ENCODE measurements at places on chromosomes 16 and 17.

GRCh38 chr16:55817236-55817912, 15.5 kb downstream of the CES1 start:
- DNase-seq: no peak

DNA sequence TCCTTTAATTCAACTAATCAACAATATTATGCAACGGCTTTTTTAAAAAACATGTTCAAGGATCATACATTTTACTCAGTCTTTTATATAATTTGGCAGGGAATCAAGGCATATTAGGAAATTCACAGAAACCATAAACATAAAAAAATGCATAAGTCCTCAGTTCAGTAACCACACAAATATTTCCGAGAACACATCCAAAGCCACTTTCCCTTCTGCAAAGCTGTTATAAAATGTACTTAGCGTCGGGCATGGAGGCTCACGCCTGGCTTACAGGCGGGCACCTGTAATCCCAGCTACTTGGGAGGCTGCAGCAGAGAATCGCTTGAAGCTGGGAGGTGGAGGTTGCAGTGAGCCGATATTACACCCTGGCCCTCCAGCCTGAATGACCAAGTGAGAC, 9.7 kb upstream of the ZC3H7A start:
- DNase-seq: no peak

DNA sequence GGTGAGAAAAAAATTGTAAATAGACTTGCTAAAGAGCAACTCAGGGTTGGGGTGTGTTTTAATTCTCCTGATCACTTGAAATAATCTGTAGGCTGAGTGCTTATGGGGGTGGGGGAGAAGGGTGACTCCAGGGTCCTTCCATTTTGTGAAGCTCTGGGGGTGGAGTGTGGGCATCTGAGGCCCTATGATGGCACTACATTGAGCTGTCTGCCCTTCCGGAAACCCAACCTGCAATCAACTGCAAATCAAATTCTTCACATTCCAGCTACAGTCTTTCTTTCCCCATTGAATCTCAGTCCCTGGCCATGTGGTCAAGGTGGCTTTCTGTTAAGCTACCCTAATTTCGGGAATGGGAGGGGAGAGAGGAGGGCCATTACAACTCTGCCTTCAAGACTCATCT, 6.0 kb upstream of the CDC6 start:
- DNase-seq: no peak

GRCh38 chr16:2415085-2415484, 14.2 kb upstream of the CCNF start:
- no peak for DNase-seq

- DNase-seq: no peak
Observed at GRCh38 chr17:76538281-76538931, 897 bp upstream of the CYGB start.

DNA sequence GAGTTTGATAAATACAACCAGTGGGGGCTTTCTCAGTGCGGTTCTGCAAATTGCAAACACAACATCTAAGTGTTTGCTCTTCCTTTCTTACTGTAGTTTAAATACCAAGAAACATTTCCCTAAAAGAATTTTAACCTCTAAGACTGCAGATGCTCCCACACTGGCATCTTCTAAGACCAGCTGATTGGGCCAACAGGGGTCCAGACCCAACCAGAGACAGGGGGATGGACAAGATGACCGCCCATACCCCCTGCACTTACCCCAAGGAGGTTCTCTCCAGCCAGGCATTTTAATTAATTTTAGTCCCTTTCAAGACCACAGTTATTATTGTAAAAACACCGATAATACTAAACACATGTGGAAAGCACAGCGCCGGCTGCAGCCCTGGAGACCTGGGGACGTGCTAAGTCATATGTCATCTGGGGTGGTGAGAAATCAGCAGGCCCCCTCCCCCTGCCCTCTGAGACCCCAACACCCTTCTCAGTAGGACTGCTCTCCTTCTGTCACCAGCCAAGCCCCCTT, 242.3 kb downstream of the SOX9 start:
- DNase-seq: no peak

DNA sequence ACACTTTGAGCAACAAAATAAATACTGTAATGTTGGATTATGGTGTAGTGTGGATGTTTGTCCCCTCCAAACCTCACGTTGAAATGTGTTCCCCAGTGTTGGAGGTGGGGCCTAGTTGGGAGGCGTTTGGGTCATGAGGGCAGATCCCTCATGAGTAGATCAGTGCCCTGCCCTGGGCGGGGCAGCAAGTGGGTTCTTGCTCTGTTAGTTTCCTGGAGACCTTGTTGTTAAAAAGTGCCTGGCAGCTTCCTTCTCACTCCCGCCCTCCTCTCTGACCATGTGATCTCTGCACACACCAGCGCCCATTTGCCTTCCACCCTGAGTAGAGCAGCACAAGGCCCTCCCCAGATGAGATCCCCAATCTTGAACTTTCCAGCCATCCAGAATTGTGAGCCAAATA, 67.7 kb downstream of the MPRIP start:
- DNase-seq: peak; percentile 96

GRCh38 chr16:54320697-54321340, 34.2 kb upstream of the IRX3 start:
- no peak for DNase-seq

- peak; percentile 96 for DNase-seq
Observed at GRCh38 chr17:58391302-58391984, 25.9 kb downstream of the RNF43 start.

- DNase-seq: peak; percentile 55
Observed at GRCh38 chr17:63497708-63498483, 21.0 kb downstream of the ACE start.

DNA sequence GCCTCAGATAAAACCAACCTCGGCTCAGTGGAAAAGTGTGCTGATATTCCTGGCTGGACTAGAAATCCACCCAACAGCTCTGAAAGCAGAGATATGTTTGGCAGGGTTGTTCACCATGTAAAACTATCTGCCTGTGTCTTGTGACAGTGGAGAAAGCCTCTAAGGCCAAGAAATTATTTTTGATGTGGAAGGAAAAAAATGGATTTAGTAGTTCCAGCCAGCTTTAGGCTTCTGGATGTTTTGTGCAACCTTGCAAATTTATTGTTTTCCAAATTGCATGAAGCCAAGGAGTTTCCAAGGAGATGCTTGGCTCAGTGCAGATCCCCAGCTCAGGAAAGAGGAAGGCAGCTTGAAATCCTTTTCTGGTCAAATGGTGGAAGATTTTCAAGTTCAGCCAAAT, 31.6 kb downstream of the TEKT5 start:
- no peak for DNase-seq

DNA sequence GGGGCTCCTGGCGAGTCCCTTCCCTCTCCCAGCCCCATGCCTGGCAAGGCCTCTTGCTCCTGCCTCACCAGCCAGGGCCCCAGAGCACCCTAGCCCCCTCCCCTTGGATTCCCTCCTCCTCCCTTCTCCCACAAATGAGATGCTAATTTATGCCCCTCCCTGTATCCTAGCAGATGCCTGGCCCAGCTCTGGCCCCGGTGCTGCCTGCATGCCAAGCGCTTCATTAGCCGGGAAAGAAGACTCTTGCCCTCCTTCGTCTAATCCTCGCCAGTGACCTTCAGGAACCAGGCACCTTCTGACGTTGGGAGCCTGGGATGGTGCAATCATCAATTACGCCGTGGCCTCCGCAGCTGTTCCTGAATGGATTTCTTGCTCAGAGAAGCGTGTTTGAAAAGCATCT, 127.8 kb downstream of the SDK2 start:
- no peak for DNase-seq

DNA sequence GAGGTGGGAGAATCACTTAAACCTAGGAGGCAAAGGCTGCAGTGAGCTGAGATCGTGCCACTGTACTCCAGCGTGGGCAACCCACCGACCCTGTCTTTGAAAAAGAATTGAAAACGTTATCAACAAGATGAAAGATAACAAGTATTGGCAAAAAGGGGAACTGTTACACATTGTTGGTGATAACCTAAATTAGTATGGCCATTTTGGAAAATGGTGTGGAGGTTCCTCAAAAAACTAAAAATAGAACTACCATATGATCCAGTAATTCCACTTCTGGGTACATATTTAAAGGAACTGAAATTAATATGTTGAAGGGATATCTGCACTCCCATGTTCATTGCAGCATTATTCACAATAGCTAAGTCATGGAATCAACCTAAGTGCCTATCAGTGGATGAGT, 61.0 kb downstream of the ABHD15 start:
- no peak for DNase-seq

GRCh38 chr16:4944333-4945281, 7.7 kb upstream of the PPL start:
- peak; percentile 41 for DNase-seq

- no peak for DNase-seq
Observed at GRCh38 chr16:69773260-69773947, 11.3 kb downstream of the WWP2 start.

GRCh38 chr17:21131137-21131536, 4.4 kb downstream of the DHRS7B start:
- peak; percentile 67 for DNase-seq

GRCh38 chr17:38745545-38745944, 2.6 kb downstream of the PCGF2 start:
- DNase-seq: no peak

DNA sequence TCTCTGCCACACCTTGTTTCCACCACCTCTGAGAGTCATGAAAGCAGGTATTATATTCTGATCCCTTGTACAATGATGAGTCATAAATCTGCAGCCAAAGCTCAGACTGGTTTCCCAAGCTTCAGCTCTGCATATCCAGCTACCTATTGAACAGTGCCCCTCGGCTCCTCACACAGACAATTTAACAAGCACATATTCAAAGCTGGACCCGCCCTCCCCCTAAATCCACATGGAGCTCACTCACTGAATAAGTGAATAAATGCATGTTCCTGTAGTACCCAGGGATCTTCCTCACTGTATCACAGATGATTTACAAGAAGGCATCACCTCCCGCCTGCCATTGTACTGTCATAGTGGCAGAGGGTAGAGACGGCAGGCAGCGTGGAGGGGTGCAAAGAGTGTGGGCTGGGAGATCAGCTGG, 516.4 kb downstream of the GRIN2A start:
- DNase-seq: no peak

DNA sequence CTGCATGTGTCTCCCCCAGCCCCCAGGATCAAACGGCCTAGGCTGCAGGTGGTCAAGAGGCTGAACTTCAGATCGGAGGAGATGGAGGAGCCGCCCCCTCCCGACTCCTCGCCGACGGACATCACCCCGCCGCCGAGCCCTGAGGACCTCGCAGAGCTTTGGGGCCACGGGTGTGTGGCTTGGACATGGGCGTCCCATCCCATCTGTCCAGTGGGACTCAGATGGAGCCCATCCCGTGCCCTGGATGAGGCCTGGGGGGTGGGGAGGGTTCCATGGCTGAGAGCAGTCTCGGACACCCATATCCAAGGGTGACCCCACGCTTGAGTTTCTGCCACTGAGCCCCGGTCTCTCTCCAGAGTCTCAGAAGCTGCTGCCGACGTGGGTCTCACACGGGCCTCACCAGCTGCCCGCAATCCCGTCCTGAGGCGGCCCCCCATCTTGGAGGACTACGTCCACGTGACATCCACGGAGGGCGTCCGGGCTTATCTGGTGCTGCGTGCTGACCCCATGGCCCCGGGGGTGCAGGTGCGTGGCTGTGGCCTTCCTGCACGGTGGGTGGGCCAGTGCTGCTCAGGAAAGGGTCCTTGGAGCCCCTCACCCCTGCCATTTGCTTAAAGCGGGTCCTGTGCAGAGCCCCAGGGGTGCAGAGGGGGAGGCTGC, 901 bp downstream of the CHTF18 start:
- DNase-seq: no peak

DNA sequence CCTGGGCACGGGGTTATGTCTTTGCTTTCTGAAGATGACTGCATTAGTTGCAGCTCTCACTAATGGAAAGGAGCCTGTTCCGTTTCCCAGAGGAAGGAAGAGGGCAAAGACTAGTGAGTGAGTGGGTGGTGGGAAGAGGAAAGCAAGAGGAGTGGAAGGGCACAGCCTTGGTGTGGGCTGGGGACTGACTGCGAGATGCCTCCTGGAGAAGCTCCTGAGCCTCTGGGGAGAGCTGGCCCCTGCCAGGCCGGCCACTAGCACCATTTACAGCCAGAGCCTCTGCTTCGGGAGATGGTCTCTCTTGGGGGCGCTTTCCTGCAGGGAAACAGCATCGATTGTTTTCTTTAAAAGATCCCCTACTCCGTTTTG, 825 bp upstream of the RHBDL3 start:
- no peak for DNase-seq

GRCh38 chr17:2701996-2702741, 9.4 kb downstream of the CLUH start:
- DNase-seq: no peak

GRCh38 chr16:20308266-20308665, 19.0 kb downstream of the GP2 start:
- DNase-seq: no peak

- DNase-seq: no peak
Observed at GRCh38 chr16:1333854-1334700, 632 bp downstream of the BAIAP3 start.

GRCh38 chr17:14157822-14158221, 78.8 kb downstream of the CDRT15 start:
- no peak for DNase-seq

DNA sequence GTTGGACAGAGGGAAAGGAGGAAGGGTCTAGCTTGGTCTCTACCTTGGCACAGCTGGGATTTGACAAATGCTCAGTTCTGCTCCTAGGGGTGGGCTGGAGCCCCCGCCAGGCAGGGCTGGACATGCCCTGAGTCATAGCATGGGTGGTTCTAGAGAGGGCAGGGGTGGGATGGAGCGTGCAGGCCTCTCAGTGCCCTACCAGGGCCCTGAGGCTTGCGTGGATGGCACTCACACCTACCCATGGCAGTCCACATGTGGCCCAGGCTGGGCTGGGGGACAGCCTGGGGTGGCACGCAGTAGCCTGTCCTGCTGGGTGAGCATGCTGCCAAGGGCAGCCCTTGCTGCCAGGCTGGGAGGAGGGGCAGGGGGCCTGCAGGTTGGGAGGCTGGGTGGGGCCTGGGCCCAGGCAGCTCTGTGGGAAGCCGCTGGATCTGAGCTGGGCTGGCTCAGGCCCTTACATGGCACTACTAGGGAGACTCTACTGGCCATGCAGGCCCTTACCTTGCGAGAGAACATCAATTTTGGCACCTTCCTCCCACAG, 11.2 kb downstream of the DOC2B start:
- no peak for DNase-seq

GRCh38 chr16:53045341-53046220, 7.1 kb downstream of the CHD9NB start:
- DNase-seq: no peak
